Brain microvascular endothelial cell (primary cell): ENCODE measurements at places on chromosomes 4 and X.

- peak; percentile 16 for DNase-seq
Observed at GRCh38 chrX:25156323-25156722, 140.6 kb upstream of the ARX start.

DNA sequence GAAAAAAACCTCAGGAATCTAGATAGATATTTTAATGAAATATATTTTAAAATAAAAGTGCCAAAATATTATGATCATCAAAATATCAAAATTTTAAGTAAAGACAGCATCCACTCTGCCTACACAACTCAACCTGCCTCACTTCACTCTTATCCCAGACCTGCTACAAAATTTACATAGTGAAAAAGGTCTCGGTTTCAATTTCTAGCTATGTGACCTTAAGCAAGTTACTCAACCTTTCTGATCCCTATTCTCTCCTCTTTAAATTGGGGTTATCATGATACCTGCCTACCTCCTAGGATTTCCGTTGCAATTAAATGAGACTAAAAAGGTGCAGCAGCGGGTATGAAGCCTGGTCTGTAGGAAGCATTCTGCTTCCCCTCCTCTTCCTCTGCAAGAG lies 72.9 kb downstream of the FAM114A1 start:
- no peak for DNase-seq

GRCh38 chrX:87374324-87374723 lies 143.3 kb upstream of the KLHL4 start:
- no peak for DNase-seq

- no peak for DNase-seq
Observed at GRCh38 chrX:10570601-10571000, 49.8 kb downstream of the MID1 start.
